ENCODE measurements at places on chromosomes 6 and 20.

DNA sequence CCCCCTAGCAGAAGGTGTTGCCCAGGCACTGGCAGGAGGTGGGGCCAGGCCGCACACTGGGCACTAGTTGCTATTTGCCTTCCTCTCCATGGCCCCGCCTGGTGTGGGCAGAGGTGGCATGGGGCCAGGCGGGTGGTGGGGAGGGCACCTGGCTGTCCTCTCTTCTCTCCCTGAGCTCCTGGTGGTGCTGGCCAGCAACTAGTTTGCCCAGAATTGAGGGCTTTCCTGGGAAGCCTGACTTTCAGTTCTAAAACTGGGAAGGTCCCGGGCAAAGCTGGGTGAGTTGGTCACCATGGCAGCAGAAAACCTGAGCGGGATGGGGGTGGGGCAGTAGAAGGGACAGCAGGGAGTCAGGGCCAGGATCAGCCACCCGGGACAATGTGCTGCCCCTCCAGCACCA lies 48.2 kb downstream of the RBM38 start:
- no peak for DNase-seq

- no peak for DNase-seq
Measured at GRCh38 chr20:50093240-50093639, 19.7 kb downstream of the UBE2V1 start.

DNA sequence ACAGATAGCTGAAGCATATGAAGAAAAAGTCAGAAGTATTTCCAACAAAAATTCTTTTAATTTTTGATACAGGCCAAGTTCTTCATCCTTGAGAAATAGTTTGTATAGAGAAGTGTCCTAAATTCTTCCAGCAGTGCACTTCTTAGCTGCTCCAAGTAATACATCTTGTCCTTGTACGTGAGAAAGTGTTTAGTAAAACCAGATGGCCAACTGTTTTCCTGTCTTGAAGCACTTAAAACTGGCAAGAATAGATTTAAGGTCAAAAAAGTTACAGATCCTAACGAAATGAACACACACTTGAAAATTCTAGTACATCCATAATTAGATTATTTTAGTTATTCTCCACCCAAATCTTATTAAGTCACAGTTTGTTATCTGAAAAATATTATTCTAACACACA lies 52.2 kb upstream of the HSF2 start:
- DNase-seq = no peak

DNA sequence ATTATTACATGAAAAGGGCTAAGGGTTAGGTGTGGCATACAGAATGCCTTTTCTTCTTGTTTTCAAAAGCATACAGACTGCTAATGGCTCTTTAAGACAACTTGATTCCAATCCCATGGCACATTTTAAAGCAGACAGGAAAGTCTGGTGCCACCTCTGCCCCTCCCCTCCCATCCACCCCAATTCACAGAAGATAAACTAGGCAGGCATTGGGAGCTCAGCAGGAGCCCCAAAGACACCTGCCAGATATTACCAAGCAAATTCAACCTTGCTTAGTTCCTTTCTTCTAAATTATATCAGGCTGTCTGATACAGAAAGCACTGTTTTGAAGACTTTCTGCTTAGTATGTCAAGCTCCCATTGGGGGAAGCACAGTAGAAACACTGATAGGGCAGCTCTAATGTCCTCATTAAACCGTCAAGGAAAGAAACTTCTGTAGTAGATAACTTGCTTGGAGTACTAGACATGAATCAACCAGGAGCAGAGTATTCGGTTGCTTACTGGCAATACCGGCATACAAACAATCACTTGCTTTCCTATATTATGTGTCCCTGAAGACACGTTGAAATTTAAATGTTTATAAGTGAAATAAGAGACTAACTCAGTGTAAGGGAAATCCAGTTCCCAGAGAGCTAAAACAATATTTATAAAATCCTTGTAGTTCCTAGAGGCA lies 13.0 kb downstream of the SESN1 start:
- DNase-seq = no peak

- DNase-seq = peak; percentile 18
Measured at GRCh38 chr6:169997930-169998218, 246.5 kb downstream of the ERMARD start.

DNA sequence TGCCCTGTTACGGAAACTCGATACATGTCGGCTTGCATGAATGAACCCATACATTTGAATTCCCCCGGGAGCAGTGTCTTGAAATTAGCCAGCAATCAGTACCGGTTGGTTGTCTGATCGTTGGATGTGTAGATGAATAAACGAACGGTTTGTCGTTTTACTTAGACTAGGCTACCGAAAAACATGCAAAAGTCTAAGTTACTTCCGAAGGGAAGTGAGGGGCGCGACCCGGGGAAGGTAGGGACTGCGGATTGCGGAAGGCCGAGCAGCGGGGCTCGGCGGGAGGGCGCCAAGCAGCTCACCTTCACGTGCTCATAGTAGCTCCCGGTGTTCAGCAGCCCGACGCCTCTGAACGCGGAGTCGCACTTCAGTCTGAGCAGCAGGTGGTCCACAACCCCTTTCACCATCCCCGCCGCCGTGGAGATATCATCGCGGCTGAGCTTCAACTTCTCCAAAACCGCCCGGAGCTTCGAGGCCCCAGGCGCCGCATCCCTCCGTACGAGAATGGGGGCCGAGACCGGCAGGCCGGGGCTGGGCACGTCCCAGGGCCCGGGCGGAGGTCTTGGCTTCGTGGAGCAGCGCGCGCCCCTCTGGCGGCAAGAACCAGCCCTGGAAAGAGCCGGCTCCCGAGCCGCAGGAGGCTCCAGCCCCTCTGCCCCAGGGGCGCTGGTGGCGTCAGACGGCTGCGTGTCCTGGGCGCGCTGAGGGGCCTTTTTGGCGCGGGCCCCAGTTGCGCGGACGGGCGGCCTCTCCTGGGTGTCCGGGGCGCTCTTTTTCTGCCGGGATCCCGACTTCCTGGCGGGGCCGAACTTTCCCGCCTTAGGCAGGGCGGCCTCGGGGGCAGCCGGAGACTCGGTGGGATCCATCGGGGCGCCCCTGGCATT lies 632 bp downstream of the CGAS start:
- peak; percentile 48 for DNase-seq

GRCh38 chr6:68226460-68226859 lies 408.6 kb upstream of the ADGRB3 start:
- peak; percentile 52 for DNase-seq

DNA sequence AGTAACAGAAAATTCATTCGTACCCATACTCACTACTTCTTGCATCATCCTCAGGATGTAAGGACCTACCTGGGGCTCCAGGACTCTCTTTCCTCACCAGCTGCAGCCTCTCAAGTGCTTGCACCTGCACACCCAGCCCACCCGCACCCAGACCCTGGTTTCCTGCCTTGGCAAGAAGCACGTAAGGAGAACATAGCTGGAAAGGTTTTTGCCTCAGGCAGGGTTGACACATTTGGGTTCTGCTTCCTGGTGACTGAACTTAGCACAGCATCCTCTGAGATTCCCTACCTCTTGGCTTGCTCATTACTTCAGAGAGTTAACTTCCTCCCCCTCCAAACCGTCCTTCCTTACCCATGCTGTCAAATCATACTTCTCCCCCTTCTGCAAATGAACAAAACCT lies 556.9 kb downstream of the CD83 start:
- DNase-seq = no peak

DNA sequence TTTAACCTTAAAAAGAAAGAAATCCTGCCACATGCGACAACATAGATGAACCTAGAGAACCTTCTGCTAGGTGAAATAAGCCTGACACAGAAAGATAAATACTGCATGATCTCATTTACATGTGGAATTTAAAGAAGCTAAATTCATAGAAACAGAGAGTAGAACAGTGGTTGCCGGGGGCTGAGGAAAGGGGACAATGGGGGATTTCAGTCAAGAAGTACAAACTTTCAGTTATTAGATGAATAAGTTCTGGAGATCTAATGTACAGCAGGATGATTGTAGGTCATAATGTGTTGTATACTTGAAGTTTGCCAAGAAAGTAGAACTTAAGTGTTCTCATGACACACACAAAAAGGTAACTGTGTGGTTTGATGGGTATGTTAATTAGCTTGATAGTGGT lies 204.3 kb upstream of the PRSS16 start:
- DNase-seq = no peak

- no peak for DNase-seq
Measured at GRCh38 chr6:38715016-38715689, at the start of gene DNAH8. TSS of gene DNAH8 (plus strand) at chr6:38715311. CDS start at chr6:38722810, 7,499 bp downstream.

- peak; percentile 42 for DNase-seq
Measured at GRCh38 chr6:166989427-166990032, 9.7 kb upstream of the CEP43 start.

DNA sequence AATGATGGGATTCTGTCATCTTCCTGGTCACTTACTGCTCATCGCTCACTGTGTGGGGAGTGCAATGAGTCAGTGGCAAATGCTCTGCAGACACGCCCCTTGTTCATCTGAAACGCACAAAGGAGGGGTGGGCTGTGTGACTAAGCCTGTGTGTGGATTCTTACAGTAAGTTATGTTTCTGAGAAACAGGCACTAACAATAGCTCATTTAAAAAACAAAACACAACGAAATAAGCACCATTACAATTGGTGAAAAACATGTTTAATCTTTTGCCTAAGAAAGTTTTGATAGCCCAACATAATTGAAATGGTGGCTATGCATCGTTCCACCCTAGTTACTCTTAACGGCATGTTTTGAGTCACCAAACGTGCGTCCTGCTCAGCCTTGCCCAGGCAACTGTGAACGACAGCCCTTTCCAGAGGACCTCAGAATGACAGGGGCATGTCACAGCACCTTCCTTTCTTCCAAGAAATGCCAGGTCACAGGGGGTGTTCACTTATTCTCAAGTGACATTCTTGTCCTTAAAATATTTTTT lies 118.4 kb upstream of the SGK1 start:
- DNase-seq = peak; percentile 74

DNA sequence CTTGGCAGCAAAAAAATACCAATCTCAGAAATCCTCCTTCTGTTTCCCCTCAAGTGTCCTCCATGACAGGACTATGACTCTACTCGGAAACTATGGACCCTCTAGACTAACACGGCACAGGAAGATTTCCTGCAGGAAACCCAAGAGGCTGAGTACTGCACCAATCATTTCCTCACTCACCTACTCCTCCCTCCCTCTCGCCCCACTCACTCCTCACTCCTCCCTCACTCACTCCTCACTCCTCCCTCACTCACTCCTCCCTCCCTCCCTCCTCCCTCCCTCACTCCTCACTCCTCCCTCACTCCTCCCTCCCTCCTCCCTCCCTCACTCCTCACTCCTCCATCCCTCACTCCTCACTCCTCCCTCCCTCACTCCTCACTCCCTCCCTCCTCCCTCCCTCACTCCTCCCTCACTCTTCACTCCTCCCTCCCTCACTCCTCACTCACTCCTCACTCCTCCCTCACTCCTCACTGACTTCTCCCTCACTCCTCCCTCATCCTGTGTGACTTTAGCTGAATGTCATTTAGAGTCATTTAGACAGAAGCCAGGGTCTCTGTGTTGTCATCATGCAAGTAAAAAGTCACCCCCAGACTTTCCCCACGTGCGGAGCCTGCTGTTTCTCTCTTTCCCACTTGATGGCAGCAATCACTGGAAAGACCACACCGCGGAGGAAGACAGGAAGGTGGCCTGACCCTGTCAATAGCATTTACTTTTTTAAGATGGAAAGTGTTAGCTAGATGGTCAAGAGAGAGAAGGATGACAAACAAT lies 226.8 kb upstream of the PDE10A start:
- DNase-seq = peak; percentile 83

DNA sequence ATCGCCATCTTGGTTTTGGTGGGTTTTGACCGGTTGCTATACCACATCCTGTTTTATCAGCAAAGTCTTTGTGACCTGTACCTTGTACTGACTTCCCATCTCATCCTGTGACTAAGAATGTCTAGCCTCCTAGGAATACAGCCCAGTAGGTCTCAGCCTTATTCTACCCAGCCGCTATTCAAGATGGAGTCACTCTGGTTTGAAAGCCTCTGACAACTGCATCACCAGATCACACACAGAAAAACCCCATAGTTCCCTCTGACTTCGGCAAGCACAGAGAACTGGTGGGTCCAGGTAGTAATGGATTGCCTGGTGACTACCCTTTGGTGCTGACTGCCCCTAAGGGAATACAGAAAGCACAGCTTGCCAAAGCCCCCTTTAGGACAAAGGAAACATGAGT lies 10.3 kb upstream of the RSPH4A start:
- no peak for DNase-seq

GRCh38 chr6:47290124-47290834 lies 19.4 kb downstream of the TNFRSF21 start:
- DNase-seq = no peak

DNA sequence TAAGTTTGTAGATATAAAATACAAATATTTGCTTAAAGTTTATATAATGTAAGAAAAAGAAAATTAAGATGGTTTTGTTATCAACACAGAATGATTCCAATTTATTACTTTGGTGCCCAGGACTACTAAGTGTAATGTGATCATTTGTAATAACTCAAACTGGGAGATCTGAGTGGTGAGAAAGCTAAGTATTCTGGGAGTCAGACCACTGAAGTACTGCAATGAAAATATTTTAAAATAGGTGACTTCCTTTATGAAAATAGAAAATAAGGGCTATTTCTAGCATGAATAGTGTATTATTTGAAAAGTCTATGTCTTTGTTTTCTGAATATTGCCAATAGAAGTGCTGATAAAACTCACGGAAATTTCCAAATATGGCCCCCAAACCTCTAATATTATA lies 305.6 kb upstream of the MAN1A1 start:
- no peak for DNase-seq

DNA sequence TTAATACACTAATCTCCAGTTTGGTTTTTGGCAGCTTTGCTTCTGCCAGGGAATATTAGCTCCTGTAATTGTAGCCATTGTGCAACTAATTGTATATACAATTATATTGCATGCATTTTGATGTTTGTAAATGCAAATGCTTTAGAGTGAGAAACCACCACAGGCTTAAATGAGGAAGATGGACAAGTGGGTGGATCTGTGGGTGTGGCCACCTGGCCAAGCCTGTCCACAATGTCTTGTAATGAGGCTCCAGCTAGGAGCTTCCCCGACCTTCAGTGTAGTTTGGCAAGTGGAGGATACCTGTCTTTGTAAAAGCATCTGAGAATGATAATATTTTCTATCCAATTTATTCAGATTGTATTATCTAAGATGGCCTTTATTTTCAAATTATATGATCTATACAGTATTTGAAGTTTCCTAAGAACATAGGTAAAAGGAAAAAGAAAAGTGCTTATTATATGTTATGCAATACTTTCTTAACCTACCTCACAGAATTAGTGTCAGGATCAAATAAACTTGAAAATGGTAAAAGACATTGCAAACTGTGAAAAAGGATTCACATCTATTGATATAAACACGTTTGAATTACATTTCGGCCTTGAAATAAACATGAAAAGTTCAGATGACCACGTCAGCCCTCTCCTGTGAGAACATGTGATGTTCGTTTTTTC lies 49.3 kb upstream of the ARID1B start:
- DNase-seq = no peak

GRCh38 chr6:168387911-168388310 lies 53.1 kb upstream of the SMOC2 start:
- DNase-seq = no peak
